ENCODE measurements at places on chromosomes 12 and 14.

DNA sequence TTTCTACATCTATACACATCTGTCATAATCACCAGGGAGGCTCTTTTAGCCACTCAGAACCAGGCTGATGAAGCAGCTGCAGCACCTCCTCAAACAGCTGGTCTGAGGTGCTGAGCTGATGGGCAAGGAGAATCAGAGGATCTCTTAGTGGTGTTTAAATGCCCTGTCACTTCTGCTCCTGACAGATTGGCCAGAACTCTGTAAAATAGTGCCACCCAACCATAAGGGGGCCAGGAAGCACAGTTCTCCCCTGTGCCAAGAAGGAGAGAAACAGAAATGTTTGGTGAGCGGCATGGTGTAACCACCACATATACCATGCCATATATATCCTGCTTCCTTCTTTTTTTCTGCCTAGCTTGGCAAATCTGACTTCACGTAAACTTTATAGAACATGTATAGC, 12.8 kb downstream of the SOCS2 start:
- DNase-seq: no peak

DNA sequence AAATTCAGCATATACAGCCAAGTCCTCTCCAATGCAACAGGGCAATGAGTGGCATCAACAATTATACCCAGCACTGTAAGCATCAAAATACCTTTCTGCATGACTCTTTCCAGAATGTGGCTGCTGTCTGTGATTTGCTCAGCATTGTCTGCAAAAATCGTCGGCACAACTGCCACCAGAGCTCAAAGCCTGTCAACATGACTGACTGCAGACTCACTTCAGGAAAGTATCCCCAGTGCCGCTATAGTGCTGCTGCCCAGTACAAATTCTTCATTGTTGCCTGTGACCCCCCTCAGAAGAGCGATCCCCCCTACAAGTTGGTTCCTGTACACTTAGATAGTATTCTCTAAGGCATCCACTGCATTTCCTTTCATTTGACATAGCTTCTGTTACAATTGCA, 735 bp downstream of the RNASE6 start:
- no peak for DNase-seq

- DNase-seq: no peak
Measured at GRCh38 chr12:93407054-93407962, 29.6 kb downstream of the NUDT4 start.

DNA sequence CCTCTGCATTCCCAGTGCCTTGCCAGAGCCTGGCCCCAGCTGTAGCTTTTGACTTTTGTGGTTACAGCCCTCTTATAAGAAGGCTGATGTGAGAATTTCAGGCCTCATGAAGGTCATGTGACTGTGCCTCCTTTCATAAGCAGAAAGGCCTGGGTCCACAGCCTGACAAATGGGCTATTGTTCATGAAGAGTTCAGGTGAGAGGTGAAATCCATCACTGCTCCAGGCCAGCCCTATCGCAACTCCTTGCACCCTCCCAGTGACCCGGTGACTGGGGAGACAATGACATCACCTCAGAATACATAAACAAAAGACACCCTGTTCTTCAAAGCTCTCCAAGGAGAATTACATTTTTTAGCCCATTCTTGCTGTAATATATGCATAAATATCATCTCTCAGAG, 321.5 kb downstream of the PCNX1 start:
- no peak for DNase-seq

- DNase-seq: no peak
Measured at GRCh38 chr12:42141981-42142606, 2.6 kb downstream of the GXYLT1 start.

DNA sequence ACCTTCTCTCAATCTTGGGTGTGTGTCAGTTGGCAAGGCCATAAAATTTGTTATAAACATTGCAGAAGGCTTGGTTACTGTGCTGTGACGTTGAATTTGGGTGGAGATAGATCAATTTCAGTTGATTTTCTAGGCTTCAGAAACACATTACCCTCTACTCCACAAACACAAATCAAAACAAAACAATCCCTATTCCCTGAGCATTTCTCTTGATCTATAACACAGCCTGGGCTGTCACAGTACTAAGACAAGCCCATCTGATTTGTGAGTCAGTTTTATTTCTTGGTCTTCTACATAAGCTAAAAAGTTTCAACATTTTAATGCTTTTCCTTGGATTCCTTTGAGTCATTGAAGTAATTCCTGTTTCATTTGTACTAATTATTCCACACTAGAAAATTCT, 79.8 kb downstream of the PTPN11 start:
- no peak for DNase-seq

GRCh38 chr12:49619286-49619685, 4.1 kb upstream of the PRPF40B start:
- DNase-seq: no peak

DNA sequence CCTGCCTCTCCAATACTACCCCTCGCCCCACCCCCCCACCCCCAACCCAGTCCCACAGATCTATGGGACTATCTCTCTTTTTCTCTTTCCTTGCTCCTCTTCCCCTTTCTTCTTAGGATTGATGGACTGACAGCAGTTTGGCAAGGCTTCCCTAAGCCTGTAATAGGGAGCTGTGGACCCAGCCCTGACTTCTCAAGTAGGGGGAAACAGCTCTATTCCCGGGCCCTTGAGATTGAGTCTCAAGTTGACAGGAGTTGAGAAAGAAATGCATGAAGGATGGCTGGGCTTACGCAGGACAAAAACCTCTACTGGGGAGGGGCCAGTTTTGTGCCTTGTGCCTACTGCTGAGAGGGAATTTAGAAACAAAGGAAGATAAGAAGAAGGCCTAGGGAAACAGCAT, 60.4 kb downstream of the SMUG1 start:
- no peak for DNase-seq

GRCh38 chr14:21536418-21537089, 10.4 kb upstream of the SALL2 start:
- no peak for DNase-seq

DNA sequence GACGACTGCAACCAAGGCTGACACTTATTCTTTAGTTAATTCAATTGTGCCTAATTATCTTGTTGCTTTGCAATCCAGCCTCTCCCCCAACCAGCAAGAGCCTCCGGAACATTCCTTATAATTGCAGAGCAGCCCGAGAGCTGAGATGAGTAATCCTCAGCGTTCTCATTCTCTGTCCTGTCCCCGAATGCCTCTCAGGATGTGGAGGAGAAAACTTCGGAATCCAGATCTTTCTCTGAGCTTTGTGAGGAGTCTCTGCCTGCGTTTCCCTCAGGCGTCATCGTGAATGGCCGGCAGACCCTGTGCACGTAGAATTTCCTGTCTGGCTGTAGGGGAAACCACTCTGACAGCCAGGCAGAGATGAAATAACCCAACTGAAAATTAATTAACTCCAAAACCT, 160.5 kb upstream of the DIO3 start:
- no peak for DNase-seq

DNA sequence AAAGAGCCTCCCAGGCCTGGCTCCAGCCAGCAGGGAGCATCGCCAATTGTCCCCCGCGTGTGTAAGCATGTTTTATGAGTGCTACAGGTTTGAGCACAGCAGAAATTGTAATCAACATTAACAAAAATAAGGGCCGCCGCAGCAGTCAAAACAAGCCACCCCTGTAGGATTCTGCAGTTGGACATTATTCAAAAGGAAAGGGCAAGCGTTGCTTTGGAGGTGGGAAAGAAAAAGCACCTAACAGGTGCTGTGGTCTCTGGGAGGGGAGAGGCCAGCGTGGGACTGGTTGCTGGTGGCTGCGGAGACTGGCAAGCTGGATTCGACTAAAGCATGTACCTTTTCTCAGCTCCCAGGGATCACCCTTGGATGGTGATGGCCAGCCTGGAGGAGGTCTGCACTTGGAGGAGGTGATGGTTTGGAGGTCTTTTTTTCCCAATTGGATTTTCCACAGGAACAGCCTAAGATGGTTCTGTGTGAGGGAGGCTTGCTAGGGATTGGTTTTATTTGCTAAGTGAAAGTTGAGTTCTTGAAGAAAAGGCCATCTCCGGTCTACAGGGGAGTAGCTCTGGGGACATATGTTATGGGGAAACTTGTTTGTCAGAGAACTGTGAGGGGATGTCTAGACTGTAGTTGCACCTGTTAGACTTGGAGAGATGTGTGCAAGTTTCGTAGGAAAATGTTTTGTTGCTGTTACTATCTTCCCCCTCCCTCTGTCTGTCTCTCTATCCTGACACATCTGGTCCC, 2.0 kb downstream of the DYRK2 start:
- DNase-seq: peak; percentile 46

DNA sequence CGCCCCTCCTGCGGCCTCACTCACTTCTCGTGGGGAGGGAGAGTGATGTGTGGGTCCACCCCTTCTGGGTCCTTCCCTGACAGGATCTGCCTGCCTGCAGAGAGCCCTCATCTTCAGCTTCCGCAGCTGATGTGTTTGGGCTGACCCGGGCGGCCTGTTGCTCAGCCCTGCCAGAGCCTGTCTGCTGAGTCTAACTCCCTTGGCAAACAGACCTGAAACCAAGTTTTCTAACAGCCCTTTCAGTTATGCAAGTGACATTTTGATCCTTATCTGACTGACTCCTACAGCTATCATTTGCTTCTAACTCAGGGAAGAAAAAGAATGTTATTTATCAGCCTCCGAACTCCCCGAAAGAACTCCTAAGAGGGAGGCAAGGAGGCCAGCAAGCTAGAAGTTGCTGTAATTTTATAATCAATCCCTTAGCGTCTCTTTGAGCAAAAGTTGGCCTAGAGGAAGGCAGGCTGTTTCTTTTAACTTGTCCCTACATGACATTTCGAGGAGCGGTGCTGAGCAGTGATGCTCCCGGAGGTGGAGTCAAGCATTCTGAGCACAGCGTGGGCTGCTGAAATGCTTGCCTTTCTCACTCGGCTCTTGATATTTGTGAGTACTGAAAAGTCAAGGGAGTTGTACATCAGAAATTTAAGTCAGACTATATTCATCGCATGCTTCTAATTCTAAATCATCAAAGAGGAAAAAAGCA, 31.5 kb upstream of the CACNA2D4 start:
- no peak for DNase-seq

DNA sequence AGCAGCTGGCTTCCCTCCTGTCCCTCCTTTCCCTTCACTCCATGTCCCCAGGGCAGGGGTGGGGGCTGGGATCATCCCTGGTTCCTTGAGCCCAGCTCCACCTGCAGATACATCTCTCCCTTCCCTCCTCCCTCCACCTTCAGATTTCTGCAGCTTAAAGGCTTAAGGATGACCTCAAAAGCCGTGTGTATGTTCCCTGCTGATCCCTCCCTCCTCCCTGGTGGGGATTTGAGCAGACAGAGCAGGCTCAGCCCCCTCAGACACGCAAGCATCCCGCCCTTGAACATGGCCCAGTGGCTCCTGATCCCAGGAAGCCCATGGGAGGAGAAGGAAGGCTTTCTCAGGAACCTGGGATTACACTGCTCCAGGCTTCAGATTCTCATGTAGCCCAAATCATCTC, 82.9 kb upstream of the RIN3 start:
- no peak for DNase-seq

DNA sequence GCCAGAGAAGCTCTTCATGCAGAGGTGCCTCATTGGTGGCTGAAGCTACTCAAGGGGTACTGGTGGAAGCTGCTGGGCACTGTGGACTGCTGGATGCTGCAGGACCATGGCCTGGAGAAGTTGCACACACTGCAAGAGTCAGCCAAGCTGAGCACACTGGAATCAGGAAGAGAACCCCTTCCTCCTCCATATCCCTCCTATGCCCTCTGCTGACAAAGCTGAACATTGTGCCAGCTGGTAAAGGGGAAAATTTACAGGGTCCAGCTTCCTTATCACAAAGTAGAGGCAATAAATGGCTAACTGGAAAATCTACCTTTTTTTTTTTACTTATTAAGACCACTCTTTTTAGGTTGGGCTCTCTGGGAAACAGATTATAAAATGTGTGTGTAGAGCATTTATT, 6.5 kb downstream of the CCDC175 start:
- peak; percentile 1 for DNase-seq

DNA sequence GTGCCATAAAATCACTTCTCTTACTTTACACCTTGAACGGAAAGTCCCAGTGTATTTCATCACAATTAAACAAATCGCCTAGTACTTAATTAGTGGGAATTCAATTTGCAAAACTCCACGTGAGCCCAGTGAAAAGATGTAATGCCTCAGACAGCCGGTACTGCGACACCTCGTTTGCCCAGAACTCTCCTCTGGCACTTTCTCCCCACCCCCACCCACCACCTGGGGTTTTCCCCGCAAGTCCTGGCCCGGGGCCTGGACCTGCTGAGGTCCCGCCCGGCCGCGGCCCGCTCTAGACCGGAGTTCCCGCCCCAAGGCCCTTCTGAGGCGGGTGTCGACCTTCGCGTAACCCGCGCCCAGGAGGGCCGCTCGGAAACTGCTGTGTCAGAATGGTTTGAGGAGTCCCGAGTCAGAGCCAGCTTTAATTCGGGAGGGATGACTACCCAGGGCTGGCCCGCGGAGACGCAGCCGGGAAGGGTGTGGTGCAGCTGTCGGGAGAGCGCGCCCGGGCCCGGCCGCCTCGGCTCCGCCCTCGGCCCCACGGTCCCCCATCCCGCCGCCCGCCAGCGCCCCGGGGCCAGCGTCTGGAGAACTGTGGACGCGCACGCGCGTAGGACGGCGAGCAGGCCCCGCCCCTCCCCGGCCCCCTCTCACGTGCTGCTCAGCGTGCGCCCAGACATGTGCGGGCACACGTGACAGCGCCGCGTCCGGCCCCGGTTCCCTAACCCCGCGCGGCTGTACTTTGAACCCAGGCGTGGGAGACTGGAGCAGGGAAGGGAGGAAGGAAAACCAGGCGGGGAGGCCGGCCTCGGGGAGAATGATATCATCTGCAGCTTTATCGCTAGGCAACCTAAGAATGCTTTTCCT, 10.8 kb downstream of the BHLHE41 start:
- DNase-seq: peak; percentile 99

DNA sequence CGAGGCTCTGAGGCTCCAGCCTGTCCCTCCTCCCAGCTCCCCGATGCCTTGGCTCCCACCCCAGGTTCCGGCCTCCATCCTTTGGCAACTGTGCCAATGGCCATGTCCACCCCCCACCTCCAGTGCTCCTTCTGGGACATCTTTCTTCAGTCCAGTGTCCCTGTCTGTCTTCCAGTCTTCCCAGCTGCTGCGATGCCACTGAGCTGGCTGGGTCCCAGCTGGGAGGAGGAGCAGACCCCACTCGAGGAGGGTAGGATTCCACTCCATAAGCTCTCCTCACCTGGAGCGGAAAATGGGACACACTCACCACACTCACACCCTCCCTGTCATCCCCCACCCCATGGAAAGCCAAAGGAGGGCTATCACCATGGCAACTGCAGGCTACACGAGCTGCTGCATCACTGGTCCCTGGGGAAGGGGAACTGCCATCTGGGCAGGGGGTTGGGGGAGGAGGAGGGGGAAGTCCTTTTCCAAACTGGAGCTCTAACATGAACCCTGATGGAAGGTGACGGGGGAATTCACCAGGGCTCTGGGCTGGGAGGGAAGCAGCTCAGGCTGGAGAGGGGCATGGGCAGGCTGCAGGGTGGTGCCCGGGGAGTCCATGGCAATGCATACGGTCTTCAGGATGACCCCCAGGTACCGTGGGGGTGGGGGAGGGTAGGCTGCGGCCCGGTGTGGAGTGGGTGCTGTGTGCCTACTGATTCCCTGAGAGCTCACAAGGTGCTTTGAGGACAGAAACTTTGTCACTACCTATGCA, 94.3 kb downstream of the LRRC74A start:
- DNase-seq: no peak

GRCh38 chr12:54349036-54349435, 15.2 kb downstream of the GPR84 start:
- DNase-seq: no peak

- peak; percentile 17 for DNase-seq
Measured at GRCh38 chr12:40336573-40337199, 111.9 kb downstream of the LRRK2 start.

- DNase-seq: no peak
Measured at GRCh38 chr12:58533652-58534051, 386.7 kb downstream of the LRIG3 start.

Measured in Caki2 (cell line).